ENCODE measurements at places on chromosomes 13 and 19.
A peak's percentile ranks its signal among the peaks of the same experiment; 100 is the strongest.

GRCh38 chr19:3039641-3040077, 10.6 kb upstream of the TLE2 start:
- DNase-seq = no peak

DNA sequence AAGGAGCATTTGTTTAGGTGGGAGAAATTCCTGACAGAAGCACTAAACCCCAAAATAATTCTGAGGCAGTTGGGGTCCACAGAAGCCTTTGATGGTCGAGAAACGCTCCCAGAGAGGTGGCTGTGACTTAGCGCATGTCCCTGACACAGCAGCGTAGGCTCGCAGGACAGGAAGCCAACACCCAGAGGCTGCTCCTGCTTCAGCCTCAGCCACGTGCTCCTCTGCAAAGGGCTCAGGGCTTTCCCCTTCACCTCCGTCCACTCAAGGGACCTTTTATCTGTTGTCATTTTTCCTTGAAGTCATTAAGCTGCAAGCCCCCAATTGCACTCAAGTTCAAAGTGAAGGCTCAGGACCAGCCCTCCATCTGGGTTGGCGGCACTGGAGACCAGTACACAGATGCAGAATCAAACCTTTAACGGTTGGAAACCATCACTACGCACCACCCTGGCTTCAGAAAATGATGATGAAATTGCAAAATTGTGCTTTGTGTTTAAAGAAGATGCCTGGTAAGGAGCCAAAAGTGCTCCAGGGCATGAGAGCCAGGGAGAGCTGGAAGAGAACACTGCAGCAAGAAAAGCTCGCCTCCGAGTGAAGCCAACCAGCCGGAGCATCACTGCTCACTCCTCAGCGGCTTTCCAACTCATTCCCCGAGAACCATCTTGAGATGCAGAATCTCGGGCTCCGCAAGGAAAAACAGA, 219.6 kb downstream of the RAP2A start:
- DNase-seq = no peak

- DNase-seq = no peak
Observed at GRCh38 chr19:17755977-17756670, 4.8 kb downstream of the FCHO1 start.

DNA sequence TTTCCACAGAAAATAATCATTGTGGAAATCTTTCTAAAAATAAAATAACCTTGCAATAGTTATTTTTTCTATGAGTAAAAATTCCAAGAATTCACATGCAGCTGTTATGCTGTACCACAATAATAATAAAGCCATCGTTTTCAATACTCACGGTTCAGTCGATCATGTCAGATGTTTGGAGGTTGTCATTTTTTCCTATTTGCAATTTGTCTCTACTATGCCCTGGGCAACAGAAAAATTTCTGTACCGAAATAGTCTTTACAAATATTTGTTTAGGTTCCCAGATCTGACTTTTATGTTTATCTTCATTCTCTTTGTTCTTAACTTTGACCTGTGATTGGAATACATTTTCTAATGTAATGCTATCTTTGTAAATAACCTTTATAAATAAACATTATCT, 79.7 kb downstream of the ESD start:
- no peak for DNase-seq

DNA sequence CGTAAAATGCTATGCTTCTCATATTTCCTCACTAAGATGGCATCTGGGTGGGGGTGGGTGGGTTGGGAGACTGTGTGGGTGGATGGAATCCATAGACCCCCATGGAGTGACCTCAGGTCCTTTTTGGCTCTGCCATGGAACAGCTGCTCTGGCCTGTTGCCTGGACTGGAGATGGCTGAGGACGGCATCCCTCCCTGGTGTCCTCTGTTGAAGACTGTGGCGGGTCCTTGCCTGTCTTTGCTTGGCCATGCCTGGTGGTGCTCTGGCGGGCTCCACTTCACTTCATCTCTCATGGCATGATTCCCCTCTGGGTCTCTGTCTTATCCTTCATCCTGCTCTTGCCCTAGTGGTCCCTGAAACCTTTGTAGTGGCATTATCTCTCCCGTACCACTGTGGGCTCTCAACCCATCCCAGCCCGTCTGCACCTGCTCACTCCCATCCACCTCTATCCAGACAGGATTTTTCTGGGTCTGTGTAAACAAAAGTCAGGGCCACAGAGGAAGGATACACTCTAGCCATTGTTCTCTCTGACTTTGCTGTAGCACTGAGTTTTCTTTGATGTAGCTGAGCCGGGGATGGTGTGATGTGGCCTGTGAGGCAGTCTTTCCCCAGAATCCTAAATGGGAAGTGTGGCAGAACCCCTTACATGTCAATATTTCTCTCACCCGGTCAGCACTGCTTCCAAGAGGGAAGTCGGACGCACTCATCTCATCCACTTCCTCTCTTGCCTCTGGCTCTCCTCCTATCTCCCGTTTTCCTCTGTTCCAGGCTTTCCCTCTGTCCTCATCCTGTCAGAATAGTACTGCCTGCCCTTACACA, 36.1 kb downstream of the WDFY2 start:
- DNase-seq = no peak

DNA sequence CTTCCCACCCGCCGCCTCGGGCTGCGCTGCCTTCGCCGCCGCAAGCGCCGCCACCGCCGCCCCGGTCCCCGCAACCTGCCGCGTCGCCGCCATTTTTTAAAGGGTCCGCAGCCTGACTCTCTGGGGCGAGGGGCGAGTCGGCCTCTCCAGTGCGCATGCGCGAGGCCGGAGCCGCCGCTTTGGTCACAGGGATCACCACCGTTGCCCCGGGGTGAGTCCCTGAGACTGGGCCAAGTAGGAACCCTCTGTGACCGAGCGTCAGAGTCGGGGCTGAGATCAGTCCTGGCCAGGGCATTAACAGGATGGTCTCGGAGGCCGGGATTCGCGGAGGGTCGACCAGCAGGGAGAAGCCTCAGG, 42.6 kb downstream of the ZNF146 start:
- DNase-seq = no peak

DNA sequence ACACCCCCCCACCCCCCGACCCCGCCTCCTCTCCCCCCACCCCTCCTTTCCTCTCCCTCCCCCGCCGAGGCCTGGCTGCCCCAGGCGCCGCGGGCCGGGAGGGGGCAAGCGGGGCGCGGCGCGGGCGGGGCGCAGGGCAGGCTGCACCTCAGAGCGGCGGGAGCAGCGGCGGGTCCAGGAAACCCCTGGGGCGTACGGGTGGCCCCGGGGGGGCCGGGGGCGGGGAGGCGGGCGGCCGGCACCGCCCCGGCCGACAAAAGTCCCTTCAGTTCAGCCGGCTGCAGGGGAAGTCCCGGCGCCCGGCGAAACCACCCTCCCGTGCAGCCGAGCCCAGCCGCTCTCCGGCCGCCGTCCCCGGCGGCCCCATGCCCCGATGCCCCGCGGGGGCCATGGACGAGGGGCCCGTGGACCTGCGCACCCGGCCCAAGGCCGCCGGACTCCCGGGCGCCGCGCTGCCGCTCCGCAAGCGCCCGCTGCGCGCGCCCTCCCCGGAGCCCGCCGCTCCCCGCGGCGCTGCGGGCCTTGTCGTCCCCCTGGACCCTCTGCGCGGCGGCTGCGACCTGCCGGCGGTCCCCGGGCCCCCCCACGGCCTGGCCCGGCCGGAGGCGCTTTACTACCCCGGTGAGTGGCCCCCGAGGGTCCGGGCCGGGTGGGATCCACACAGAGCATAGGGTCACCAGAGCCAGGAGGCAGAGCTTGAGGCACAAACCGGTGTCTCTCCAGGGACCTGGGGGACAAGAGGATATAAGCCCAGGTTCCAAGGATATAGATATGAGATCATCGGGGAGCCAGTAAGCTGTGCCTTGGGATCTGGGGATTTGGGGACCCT, at the start of gene BCL3:
Gene BCL3 (plus strand): TSS at position 283 of the 829 bp plus-strand sequence. CDS start 83 bp downstream, at position 366.
- peak; percentile 67 for DNase-seq

DNA sequence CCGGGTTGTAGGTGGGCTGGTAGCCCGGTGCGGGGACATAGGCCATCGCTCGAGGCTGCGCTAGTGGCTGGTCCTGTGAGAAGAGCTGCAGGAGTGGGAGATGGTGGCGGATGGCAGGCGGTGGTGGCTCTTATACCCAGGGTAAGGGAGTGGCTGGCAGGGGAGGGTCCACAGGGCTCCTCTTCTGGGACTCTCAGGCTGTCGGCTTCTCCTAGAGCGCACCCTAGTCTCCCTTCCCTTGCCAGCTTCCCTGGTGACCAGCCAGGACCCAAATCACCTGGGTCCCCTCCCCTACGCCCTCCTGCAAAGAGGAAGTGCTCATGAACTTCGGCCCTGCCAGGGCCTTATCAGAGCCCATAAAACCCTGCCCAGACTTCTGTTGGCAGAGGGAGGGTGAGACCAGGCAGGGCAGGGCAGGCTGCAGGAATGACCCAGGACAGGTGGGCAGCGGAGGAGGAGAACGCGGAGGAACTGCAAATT, at the start of gene LGALS4:
Gene LGALS4 (minus strand): TSS at position 105 of the 480 bp plus-strand sequence. CDS start 59 bp downstream, at position 46.
- no peak for DNase-seq

GRCh38 chr13:77009011-77009410, 17.1 kb downstream of the CLN5 start:
- no peak for DNase-seq

- no peak for DNase-seq
Observed at GRCh38 chr13:59409634-59410200, 754.0 kb downstream of the DIAPH3 start.

DNA sequence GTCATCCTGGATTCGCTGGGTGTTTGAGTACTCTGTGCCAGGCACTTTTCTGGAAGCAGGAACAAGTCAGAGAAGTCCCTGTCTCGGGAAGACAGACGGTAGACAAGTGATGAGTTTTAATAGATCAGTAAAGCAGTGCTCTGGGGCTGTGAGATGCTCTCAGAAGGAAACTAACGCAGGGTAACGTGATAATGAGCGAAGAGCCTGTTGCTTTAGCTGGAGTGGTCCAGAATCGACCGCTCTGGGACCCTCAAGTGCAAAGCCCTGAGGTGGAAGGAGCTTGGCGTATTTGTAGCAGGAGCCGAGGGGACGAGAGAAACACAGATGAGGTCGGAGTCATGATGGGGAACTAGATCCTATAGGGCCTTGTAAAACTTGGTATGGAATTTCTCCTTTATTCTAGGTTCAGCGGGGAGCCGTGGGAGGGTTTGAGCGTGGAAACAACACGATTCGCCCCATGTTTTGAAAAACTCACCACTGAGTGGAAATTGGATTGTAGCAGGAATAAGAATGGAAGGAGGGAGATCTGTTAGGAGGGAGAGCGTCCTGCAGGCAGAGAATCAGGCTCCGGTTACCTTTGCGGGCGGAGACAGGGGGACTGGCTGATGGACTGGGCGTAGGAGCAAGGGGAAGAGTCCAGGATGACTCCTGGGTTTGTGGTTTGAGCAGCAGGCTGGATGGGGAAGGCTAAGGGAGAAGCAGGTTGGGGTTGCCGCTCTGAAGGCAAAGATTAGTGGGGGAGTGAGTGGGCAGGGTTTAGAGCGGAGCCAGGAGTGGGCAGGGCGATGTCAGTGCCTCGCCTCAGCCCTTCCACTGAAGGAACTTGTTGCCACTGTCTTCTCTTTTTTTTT, 763 bp downstream of the POLD1 start:
- DNase-seq = no peak

DNA sequence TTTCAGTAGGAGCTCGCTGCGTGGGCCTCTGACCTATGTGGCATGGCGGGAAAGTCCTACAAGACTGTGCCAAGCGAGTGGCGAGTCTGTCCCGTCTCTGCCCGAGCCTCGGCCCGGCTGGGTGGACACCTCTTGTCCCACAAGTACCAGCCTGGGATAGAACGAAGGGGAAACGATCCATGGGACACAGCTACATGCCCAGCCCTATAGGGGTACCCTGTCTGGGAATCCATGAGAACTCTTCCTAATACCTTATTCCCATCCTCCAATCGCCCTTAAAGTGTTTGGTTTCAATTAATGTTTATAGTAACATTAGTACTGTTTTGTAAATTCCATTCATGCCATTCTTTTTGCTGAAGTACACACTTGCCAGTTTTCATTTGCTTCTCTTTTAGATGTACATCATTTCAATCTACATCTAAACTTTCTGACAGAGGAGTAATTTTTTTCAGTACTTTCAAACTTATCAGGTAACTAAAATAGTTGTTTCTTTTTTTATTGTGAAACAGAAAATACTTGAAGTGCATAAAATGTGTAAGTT, 667 bp upstream of the ZNF790 start:
- DNase-seq = no peak

DNA sequence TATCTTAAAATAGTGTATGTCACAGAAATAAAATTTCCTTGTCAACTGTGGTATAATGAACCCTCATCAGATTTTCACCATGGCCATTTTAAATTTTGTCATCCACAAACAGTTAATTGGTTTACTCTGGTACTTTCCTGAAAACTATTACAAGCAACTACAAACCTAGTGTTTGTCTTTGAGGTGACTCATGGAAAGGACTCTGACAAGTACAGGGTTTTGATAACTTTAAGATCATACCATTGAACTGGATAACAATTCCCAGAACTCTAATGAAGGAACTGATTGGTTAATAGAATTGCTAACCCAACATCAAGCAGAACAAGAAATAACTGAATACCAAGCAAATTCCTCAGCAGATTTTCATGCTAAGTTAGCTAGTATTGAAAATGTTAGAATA, 237.7 kb upstream of the IPO5 start:
- no peak for DNase-seq

GRCh38 chr19:12884926-12885748, 1.9 kb downstream of the KLF1 start:
- DNase-seq = peak; percentile 84

DNA sequence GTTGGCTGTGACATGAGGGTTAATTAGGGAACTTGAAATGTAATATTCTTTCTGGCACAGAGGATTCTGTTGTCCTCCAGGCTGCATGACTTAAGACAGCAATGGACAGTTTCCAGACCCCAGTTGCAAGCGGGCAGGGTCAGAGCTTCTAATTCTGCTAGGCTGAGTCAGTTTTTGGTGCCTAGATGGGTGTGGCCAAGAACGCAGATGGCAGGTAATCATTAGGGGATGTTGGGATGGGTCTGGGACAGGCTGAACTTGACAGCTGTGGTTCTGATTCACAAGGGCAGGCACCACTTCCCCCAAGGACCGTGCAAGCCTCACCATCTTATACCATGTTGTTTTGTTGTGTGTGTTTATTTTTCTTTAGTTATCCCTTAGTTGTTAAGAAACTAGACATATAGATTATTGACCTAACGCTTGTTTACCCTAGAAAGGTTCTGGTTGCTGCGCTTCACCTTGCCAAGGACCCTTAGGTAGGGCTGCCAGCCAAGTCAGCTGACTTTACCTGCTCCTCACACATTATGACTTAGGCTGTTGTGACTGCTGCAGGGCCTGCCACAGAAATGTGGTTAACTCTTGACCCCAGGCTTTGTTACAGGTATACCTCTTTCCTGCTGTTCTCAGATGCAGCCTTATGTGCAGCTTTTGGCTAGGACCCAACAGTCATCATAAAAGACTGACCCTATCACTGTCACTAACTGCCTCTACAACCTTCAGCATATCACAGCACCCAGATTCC, 117.7 kb upstream of the KLF12 start:
- no peak for DNase-seq
